Fibroblast of lung (primary cell): ENCODE measurements at places on chromosomes 1 and 21.
A peak's percentile ranks its signal among the peaks of the same experiment; 100 is the strongest.

DNA sequence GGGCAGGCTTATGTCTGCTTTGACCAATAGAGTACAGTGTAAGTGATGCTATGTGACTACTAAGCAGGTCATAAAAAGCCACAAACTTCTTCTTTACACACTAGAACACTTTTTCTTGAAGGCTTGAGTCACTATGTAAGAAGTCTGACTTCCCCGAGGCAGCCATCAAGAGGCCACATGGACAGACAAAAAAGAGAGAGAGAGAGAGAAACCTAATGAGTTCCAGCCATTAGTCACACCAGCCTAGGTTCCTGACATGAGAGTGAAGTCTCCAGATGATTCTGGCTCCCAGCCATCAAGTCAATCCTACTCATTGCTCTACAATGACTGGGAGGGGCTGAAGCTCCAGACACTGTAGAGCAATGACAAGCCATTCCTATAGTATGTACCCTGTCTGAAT lies 101.4 kb downstream of the LHX9 start:
- peak; percentile 21 for DNase-seq

- no peak for DNase-seq
Measured at GRCh38 chr1:23910553-23911246, 2.5 kb downstream of the CNR2 start.

DNA sequence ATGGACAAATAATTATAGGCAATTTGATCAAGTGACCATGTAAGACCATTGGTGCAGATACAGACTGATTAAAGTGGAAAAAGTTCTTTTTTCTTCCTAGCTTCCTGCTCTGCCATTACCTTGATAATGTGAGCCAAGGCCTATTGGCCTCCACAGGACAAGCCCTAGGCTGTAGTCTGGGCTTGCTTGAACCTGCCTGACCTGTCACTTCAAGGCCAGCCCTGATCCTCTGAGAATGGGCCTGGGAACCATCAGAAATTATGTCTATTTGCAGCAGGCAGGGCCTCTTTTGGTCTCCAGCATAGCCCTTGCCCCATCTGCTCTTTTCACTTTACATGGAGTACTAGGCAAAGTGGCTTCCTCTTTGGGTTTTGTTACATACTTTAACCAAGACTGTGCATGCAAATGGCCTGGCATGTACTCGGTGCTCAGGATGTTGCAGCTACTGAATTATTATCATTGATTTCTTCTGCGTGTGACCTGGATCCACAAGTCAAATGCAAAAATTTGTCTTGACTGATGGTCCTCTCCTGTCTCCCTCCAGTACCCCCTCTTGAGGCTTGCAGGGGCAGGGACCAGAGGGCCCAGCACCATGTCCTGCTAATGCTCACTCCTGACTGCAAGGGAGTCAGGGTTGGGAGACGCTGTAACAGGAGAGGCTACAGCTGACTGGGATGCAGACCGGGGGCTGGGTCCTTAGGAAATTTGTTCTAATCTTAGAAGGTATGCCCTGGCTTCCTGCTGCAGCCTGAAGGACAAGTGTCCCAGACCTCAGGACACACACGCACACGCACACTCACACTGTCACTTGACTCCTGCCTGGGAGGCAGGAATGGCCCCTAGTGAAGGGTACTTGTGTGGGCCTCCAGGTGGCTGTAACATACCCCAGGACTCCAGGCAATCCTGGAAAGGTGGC lies 39.4 kb downstream of the RCSD1 start:
- DNase-seq = no peak

DNA sequence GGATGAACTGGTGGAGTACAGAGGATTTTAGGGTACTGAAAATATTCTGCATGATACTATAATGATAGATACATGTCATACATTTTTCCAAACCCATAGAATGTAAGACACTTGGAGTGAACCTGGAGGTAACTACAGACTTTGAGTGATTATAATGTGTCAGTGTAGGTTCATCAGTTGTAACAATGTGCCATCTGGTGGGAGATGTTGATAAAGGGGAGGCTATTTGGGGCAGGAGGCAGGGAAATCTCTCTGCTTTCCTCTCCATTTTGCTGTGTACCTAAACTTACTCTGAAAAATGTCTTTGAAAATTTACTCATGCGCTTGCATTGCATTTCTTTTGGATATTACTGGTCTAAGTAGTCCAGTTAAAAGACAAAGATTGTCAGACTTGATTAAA lies 35.2 kb downstream of the PTBP2 start:
- DNase-seq = no peak

GRCh38 chr1:234561319-234561718 lies 48.7 kb downstream of the IRF2BP2 start:
- DNase-seq = no peak

GRCh38 chr1:199698222-199698621 lies 329.3 kb upstream of the NR5A2 start:
- DNase-seq = no peak

DNA sequence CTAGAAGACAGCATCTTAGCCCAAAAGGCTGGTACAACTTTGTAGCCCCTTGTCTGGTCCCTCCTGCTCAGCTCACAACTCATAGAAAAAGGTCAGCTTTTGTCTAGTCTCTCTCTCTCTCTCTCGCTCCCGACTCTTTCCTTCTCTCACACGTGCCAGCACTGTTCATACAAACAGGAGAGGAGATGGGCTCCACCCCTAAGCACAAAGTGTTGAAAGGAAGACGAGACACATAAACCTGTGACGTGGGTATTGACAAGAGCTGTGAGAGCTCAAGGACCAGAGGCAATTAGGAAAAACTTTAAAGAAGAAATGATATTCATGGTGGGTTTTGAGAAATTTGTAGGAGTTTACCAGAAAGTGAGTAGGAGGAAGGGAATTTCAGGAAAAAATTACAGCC lies 23.6 kb upstream of the KCNC4 start:
- DNase-seq = no peak

DNA sequence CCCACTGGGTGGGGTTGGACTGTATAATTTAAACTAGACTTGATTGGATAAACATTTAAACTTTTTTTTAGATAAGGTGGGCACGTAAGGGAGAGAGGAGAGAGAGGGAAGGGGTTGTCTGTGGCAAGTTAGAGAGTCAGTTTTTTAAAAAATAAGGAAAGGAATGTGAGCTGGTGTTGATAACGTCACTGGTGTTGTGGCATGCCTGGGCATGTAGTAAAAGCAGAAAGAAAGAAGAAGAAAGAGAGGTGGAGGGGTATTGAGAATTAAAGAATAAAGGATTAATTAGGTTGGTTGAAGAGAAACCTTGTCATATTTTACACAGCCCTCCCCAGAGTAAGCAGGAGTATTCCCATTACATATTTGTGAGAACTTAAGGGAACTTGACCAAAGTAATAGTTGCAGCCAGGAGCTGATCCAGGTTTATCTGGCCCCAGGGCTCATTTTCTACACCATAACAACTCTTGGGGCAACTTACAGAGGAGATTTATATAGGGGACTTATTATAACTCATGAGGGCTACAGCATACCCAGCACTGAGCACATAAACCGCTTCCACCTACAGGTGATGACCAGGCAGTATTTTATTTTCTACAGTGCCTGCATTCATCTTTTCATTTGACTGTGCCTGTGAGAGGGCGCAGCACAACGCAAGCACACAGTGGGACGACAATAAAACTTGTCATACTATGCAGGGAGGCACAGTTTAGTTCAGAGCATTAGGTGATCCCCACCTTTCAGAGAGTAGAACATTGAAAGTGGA lies 70.2 kb downstream of the CCDC30 start:
- DNase-seq = peak; percentile 9

DNA sequence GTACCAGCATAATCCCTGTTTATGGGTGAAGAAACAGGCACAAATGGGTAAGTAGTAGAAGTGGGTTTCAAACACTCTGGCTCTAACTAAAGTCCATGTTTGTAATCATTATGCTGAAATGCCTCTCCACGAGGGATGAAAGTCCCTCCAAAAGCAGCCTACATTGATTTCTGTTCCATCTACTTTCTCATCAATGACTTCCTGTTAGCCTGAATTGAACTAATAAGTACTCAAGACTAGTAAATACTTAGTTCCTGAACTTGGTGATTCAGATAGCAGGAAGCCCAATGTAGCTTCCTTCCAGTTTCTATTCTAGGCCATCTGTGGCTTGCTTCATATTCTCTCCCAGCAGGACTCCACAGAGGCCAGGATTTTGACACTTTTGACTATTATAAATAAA lies 11.3 kb upstream of the BACH1 start:
- DNase-seq = no peak

DNA sequence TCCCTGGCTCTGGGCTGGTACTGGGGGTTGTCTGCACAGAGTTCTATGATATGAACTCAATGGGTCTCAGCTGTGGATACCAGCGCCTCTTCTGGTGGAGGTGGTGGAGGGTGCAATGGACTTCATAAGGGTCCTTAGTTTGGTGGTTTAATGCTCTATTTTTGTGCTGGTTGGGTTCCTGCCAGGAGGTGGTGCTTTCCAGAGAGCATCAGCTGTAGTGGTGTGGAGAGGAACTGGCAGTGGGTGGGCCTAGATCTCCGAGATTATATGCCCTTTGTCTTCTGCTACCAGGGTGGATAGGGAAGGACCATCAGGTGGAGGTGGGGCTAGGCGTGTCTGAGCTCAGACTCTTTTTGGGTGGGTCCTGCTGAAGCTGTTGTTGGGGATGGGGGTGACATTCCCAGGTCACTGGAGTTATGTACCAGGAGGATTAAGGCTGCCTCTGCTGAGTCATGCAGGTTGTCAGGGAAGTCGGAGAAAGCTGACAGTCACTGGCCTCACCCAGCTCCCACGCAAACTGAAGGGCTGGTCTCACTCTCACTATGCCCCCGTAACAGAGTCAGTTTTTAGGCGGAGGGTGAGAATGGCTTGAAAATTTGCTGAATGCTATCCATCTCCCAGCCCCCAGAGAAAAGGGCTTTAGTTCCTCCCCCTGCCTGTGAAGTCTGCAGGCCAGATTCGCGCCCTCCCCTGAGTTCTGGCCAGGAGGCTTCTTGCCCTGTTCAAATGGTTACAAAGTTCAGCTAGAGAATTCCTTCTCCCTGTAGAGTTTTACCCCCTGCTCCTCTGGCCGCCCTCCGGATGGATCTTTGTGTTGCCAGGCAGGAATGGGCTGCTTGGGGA lies 902.9 kb downstream of the LTN1 start:
- no peak for DNase-seq

GRCh38 chr1:68269637-68270430 lies 37.5 kb upstream of the WLS start:
- DNase-seq = peak; percentile 12

- DNase-seq = no peak
Measured at GRCh38 chr1:161217831-161218230, 2.7 kb downstream of the FCER1G start.

- no peak for DNase-seq
Measured at GRCh38 chr1:169383449-169383848, 15.5 kb downstream of the BLZF1 start.

- DNase-seq = peak; percentile 43
Measured at GRCh38 chr1:167057241-167057688, 32.9 kb downstream of the GPA33 start.

GRCh38 chr1:197907846-197908616 lies 5.6 kb downstream of the C1orf53 start:
- no peak for DNase-seq

- DNase-seq = no peak
Measured at GRCh38 chr1:33182896-33183295, 1.1 kb upstream of the TRIM62 start.

DNA sequence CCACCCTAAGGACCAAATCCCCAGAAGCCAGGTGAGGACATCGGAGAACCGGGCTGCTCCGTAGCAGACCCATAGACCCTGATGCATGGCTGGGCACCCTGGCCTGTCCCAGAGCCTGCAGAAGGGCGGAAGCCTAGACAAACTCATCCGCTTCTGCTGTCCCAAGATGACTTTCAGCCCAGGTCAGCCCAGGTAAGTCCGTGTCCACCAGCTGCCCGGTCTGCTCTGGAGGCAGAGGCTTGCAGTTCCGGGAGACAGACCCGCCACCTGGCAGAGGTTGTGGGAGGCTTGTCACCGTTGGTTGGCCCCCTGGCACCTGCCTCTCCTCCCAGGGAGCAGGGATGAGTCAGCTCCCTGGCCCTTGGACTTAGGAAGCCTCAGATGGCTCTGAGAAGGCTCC lies 22.8 kb upstream of the POFUT2 start:
- no peak for DNase-seq

DNA sequence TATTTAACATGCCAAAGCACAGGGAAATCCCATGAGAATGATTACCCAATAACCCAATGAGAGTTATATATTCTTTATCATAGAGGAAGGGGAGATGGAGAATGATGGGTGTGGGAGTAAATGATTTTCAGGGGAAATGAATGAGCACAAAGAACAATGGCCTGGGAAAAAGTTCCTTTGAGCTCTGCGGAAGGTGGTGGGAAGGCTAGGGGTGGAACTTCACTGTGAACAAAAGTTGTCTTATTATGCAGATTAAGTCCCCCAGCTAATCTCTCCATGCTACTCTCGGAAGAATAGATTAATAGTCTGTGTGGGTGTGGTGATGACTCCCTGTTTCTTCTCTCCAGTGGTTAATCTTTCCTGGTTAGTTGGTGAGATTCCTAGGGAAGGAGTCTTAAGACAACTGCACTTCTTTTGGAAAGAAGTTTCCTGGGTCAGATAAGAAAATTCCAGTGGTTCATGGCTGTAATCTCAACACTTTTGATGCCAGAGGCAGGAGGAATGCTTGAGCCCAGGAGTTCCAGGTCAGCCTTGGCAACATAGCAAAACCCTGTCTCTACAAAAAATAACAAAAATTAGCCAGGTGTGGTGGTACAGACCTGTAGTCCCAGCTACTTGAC lies 71.6 kb downstream of the DNTTIP2 start:
- peak; percentile 78 for DNase-seq

GRCh38 chr1:107244709-107245500 lies 104.1 kb downstream of the NTNG1 start:
- DNase-seq = peak; percentile 74

- no peak for DNase-seq
Measured at GRCh38 chr1:157108448-157108847, 8.8 kb upstream of the ETV3L start.

DNA sequence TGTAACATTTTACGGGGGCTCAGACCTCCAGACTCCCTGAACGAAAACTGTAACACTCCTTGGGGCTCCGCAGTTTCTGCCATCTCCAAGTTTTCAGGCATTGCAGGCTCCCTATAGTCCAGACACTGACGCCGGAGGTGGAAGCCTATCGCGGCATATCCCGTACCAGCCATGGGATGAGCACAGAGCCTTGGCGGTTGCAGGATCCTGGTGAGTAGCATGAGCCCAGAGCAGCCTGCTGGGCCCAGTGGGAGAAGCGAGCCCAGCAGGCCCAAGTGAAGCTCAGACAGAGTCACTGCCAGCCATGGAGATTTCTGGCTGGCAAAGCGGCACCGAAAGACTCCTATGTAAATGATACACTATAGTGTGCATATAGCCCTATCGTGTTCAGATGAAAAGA lies 446.8 kb downstream of the COL11A1 start:
- no peak for DNase-seq

DNA sequence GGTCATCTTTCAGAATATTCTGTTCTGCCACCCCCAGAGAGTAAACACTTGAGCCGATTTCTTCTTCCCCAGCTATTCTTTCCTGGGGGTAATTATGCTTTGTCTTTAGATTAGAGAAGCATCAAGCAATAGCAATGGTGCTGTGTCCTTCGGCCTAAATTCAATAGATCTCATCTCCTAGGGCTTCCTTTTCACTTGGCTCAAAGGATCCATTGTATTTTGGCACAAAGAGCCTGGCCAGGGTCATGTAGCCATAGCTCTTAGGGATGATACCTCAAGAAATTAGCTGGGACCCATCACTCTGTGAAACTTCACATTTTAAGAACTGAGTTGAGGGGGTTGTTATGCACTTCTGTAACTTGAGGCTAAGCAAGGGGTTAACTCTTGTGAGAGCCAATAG lies 27.0 kb downstream of the MRPS6 start:
- DNase-seq = no peak
